GF-D8 (cell line): ENCODE measurements at places on chromosomes 16 and 17.

DNA sequence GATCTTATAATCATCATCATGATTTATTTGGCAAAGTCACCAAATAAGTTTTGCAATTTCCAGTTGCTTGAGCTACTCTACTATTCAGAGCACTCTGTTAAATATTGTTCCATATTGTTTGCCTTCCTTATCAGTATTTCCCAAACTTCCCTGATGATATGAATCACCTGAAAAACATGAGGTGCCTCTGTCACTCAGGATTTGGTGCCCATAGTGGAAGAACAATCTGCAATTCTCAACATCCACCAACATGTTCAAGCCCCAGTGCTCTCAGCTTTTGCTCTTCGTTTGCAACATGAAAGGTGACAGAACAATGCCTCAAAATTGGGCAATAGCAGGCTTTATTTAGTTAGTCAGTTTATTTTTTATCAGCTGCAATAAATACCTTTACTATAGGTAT lies 28.6 kb upstream of the WSB1 start:
- no peak for DNase-seq

- no peak for DNase-seq
These were observed 1.0 kb upstream of the SALL1 start for GRCh38 chr16:51151961-51152663.

GRCh38 chr16:57645691-57646387 lies 17.4 kb downstream of the ADGRG1 start:
- no peak for DNase-seq

- no peak for DNase-seq
These were observed 203.9 kb downstream of the ZNF423 start for GRCh38 chr16:49651996-49652395.

GRCh38 chr16:76899767-76900166 lies 291.2 kb upstream of the MON1B start:
- no peak for DNase-seq
